Activated CD4-positive, alpha-beta memory T cell treated with anti-CD3 and anti-CD28 coated beads for 36 hours (primary cell): ENCODE measurements at places on chromosomes 7 and 10. TPM values are rescaled to one million over a fixed set of nuclear protein-coding genes. Genes with fewer than 3 reads are reported as not detected.

DNA sequence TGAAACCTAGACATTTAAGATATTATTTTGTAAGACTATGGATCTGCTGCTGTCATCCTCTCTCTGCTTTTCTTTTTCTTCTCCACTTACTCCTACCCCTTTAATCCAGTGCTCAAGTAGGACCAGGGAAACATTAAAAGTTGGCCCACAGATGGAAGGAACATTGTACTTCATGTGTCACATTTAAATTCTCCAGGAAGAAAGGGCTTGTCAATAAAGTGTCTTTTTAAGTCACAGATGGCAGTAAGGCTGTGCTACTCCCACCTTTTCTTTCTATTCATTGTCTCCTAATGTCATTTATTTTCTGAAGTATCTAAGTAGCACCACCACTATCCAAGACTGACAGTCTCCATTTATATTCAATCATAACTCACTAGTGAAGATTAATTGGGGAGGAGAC lies 737.7 kb upstream of the C7orf33 start:
- DNase-seq: no peak

DNA sequence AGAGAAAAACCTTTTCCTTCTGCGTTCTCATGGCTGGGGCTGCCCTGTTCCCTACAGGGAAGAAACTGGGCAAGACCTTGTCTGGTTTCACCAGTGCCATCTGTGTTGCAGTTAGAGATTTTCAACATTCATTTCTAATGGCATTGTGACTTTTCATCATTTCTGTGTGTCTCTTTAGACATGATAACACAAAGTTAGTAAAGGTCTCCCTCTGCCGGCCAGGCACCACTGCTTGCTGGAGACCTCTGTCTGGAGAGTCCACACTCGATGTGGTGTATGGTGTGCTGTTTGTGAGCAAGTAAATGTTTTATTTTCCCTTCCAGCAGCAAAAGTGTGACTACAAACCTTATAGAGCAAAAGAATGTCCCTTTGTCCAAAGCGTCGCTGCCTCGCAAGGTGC lies 213.5 kb downstream of the PAXIP1 start:
- no peak for DNase-seq

DNA sequence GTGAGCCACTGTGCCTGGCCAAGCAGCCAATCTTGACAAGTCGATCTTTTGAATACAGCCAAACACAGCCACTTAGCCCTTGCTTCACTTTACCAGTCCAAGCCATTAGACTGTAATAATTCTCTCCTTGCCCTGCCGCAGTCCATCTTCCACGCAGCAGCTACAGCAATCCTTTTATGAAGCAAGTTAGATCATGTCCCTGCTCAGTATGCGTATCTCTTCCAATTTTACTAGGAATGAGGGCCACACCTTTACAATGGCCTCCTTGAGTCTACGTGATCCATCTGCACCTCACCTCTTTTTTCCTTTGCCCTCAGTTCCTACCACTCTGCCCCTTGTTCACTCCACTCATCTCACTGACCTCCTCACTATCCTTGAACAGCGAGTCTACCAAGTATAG lies 22.2 kb downstream of the GSAP start:
- DNase-seq: no peak

GRCh38 chr7:1855725-1856160 lies 185.7 kb downstream of the ELFN1 start:
- no peak for DNase-seq

DNA sequence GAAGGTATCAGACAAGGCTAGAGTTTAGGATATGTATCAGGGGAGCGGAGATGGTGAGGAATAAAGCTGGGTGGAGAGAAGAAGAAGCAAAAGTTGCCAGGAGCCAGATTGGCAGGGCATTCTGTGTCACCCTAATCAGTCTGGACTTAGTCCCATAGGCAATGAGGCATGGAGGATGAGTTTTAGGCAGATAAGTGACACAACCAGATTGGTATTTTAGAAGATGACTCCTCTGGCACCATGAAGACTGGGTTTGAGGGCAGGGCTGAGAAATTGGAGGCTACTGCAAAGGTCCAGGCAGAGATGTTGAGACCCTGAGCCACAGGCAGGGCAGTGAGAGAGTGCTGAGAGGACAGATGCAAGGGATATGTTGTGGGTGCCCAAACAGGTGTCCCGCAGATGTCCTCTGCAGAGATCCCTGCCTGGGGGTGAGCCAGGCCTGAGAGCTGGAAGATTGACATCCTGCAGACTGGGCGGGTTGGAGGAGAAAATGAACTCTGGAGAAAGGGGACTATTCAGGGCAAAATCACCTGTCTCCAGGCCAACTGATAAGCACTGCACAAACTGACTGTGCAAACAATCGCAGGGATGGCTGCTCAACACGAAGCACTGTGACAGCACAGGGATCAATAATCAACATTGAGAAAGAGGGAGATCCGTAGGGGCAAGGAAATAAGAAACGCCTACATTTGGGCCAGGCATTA lies 11.9 kb upstream of the HABP2 start:
- DNase-seq: no peak

GRCh38 chr10:132133449-132134240 lies 53.1 kb upstream of the DPYSL4 start:
- no peak for DNase-seq

TEX36 gene
- total RNA-seq: not detected

NAT16 gene
- total RNA-seq: not detected

LRRC4 gene
- 0.68 TPM for total RNA-seq

NHLRC2 gene
- 21.8 TPM for total RNA-seq
